Hypothalamus (tissue), 51 donors: ENCODE measurements at places on chromosomes 7 and 10.

DNA sequence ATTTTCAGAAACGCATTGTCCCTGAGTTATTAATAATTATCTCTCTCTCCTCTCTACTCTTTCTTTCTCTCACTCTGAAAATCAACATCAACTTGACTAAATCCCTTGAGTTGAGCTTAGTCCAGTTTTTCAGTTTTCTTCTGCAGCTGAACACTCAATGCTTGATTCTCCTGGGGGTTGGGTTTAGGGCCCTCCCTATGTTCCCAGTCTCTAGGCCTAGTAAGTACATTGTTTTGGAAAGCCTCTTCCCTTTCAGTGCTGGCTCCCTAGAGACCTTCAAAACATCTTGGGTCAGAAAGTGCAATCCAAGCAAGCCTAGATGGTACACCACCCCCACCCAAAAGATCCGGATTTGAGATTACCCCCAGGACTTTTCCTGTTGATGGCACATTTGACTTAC is 488.5 kb downstream of the LRMDA start:
- no peak for DNase-seq

DNA sequence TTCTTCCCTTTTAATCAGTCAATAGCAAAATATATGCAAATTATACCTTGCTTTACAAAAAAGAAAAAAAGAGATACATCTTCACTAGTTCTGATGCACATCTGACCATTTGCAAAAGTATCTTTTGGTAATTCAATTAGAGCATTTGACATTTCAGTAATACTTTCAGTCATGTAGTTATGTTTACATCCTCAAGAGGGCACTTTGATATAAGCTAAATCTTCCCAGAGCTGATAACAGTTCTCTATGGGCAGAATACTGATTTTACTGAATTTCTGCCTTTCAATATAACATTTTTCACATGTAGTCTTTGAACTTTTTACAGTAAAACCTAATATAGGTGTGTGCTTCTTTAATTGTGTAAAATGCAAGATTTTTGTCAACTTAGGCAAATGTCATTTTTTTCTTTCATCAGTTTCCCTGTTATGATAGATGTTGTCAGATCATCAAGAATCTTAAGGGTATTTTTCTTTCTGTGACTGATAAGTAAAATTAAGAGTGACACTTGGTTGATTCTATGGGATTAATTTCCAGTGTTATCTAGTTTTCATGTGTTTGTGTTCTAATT is 703.5 kb upstream of the SEMA3D start:
- no peak for DNase-seq

DNA sequence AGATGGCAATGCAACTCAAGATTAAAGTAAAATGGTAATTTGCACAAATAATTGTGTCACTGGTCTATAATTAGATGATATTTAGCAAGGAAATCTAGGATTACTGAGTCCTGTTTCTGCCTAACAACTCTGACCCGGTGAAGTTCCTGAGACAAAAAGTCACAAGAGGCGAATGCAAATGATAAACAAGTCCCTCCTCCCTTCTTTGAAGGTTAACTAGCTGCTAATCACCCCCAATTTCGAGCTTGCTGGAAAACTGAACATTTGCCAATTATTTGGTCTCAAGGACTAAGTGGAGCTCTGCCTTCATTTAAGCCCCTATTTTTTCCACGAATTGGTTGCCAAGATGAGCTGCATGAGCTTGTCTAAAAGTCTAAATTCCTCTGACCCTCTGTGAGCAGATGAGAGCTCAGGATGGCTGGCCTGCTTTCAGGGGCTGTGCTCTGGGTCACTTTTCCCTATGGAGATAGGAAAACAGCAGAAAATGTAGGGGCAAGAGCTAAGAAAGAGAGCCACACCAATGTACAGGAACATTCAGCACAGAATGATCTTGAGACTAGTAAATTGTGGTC is 127.3 kb downstream of the MBL2 start:
- DNase-seq: no peak

DNA sequence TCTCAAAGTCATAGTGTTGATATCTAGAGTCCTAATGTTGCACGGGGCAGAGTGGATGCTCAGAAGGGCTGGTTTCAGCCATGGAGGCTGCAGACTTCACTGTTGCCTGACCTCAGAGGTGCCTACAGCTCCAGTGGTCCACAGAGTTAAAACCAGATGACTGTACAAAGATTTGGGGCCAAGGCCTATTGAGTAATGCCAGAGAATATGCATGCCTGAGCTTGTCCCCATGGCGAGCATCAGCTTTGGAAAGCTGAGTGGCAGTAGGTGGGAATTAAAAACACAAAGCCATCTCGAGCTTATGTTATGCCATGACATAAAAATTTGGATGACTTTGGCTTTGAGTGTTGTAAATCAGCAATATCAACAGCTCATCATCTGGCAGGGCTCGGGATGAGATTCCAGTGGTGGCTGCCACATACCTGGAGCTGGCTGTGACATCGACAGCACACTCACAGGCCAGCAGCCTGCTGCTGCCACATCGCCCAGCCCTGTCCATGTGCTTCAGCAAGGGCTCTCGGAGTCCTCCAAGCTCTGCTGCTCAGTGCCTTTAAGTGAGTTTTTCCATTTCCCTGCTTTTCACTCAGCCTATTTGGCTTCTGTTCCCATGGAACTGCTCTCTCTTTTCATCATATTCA is 379.6 kb downstream of the TNS3 start:
- DNase-seq: no peak

DNA sequence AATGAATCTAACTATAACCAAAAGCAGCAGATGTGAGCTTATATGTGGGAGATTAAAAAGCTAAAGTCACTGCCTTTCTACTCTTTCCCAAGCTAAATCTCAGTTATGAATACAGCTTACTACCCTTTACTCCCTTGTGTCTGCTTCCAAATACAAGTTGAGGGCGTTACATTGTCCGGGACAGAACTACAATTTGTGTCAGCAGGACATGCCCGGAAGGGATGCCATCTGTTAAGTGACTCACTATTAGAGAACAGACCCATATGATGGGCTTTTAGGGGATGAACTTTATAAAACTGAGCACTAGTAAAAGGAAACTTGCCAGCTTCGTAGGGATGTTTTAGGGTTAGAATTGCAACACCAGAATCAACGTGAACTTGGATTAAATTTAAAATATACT is 299.7 kb upstream of the CSTF2T start:
- no peak for DNase-seq

DNA sequence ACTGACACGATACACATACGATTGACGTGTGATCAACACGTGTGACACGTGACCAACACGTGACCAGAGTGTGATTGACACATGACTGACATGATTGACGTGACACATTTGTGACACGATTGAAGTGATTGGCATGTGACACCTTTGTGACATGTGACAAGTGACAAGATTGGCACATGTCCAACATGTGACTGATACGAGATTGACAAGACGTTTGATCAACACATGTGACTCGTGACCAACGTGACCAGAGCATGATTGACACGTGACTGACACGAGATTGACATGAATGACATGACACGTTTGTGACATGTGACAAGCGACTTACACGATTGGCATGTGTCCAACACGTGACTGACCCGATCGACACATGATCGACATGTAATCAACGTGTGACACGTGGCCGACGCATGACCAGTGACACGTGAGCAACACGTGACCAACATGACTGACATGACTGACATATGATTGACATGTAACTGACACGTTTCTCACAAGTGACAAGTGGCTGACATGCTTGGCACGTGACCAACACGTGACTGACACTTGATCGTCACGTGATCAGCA is 22.0 kb downstream of the CRPPA start:
- no peak for DNase-seq

- no peak for DNase-seq
These were observed 33.5 kb upstream of the CPN1 start for GRCh38 chr10:100114976-100115770.

DNA sequence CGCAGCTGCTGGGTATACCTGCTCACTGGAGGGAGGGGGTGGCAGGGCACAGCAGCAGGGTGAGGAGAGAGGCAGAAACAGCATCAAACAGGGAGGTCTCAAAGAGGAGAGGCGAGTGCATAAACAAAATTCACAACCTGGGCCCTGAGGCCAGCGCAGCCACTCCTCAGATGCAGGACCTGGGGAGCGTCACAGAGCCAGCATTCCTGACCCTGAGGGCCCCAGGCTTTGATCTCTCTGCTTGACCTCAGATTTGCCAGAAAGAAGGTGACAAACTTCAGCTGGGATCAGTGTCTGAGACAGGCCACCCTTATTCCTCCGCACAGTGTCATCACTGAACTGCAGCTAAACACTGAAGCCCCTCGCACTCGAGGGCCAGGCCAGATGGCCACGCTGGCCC is 25.6 kb downstream of the NOD1 start:
- no peak for DNase-seq

DNA sequence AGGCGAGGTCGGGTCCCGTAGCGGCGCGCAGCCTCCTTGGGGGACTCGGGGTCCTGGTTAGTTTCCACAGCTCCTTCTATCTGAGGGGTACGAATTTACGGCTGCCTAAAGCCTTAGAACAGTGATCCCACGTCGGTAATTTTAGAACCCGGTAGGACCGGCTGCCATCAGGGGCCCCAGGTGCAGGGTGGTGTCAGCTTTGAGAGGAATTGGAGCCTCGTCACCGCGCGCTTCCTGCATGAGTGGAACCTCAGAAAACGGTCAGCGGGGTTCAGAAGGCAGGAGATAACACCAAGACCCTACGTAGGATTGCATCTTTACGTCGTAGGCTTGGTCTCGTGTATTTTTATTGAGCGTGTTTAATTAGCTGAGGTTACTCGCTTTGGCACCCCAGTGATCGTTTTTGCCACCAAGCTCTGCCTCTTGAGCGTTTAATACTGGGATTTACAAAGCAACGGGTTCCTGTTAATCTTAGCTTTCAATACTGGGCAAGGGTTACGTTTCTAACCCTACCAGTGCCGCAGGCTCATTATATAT is 443 bp downstream of the RNF32 start:
- DNase-seq: peak; percentile 27

DNA sequence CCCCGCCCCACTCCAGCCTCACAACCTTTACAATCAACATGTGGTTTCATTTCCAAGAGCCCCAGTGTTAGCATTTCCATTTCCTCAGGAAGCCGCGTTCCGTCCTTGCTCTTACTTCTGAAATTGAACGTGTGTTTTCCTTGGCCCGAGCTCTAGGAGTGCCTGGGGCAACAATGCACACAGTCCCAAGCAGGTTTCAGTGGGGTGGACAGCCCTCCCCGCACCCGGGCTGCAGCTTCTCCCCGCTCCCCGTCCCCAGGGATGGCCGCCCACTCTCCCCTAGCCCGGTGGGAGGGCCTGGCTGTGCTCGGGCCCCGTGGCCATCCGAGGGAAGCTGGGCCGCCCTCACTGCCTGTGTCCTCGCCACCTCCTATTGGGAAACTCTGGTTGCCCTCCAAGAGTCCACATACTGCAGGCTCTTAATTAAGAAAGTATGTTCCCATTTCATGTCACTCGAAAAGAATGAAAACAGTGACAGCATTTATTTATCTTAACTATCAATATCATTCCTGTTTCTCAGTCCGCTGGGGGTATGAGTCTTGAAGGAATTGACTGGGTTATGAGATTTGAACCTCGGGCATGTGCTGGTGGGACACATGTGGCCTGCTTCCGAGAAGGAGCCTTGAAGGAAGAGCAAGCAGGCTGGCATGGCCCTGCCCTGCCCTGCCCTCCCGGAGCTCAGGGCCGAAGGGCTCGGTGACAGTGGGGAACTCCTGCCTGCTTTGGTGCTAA is 163.8 kb downstream of the GRK5 start:
- DNase-seq: no peak

GRCh38 chr7:20320322-20320721 is 10.4 kb upstream of the ITGB8 start:
- no peak for DNase-seq

DNA sequence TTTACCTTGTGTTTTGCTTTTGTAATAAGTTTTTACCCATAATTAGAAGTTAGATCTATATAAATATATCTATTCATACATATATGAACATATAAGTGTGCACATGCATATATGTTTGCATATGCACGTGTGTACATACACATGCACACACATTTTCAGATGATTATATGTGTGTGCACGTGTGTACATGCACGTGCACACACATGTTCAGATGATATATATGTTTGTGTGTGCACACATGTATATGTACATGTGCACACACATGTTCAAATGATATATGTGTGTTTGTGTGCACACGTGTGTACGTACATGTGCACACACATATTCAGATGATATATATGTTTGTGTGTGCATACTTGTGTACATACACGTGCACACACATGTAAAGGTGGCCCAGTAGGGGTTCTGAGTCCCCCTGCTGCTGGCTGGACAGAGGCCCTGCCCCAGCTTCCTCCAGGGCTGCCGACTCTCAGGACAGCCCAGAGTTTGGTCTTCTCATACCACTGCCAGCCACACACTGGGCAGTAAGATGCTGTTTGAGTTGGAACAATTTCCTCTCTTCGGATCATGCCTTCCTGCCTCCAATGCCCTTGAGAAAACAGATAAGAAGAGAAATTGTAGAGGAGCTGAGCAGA is 252.3 kb upstream of the PPP2R2D start:
- no peak for DNase-seq

DNA sequence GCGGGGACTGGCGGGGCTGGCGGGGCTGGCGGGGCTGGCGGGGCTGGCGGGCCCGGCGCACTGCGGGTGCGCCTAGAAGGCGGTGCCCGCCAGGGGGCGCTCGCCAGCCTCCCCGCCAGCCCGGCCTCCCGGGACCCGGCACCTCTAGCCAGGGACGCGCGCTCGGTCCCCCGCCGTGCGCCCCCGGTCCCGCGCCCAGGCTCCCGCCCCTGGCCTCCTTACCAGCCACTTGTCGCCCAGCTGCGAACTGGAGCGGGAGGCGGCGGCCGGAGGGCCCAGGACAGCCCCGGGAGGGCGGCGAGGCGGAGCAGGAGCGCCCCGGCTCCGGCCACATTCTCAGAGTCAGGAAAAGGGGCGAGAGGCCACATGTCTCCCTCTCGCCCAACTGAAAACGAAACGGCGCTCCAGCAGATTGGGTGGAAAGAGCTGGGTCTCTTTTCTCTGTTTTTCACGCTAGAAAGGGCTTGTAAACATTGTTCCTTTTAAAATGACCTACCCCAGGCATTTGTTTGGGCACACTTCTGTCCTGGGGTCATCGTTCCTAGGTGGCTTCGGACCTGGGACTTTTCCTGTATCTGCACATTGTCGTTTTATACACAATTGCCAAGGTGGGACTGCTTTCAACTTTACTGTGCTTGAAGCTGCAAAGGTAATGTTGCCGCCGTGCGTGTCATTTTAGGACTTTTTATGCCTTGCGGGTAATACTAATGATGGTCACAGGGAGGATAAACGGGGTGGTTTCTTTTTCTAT is 378 bp upstream of the PRKCQ start:
- DNase-seq: peak; percentile 37

GRCh38 chr10:71234004-71234894 is 21.9 kb downstream of the UNC5B start:
- DNase-seq: no peak

- DNase-seq: no peak
These were observed 51.9 kb downstream of the CCNY start for GRCh38 chr10:35388197-35388596.

- DNase-seq: no peak
These were observed 356.2 kb upstream of the LRGUK start for GRCh38 chr7:133770863-133771492.

DNA sequence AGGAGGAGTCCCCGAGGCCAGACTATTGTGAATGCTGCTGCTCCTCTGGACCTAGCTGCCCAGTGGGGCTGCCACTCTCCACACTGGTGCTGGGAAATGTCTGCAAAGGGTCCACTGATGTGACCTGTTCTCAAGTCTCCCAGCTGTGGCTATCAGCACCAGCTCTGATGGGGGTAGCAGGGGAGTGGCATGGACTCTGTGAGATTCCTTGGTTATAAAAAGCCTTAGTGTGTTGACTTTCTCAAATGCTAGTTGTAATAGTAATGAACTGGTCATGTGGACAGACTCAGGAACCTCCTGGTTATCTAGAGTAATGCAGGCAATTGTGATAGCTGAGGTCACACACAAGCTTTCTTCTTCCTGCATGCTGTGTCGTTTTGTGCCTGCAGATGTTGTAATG is 34.1 kb upstream of the ARMC3 start:
- DNase-seq: no peak
